Stimulated activated CD4-positive, alpha-beta T cell treated with anti-CD3 and anti-CD28 coated beads, Interleukin-2, amount 100 ng/mL, for 48 hours (primary cell): ENCODE measurements at places on chromosomes 7 and 10.
A peak's percentile ranks its signal among the peaks of the same experiment; 100 is the strongest.

- no peak for DNase-seq
These were observed 106.5 kb upstream of the BMPER start for GRCh38 chr7:33798686-33799325.

GRCh38 chr7:4931943-4932342 is 27.0 kb downstream of the MMD2 start:
- no peak for DNase-seq

- no peak for DNase-seq
These were observed 12.6 kb downstream of the TBATA start for GRCh38 chr10:70772627-70773026.

DNA sequence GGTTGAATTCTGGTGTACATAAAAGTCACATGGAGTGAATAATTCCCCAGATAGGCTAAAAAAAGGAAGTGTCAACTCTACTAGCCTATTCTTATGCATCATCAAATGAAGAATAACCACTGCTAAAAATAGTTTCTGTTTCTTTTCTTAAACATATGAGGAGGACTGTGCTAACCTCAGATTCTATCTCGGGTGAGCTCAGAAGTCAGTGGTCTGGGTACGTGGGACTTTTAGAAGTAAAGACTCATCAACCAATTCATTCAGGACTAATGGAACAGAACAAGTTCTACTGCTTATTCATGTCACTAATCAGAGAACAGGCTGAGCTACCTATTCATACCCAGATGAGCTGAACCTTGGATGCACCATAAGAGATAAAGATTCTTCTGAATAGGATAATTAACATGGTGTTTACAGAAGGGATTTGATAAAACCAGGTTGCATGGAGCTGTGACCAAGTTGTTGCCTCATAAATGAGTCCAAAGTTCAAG is 9.5 kb upstream of the ASAH2 start:
- DNase-seq: peak; percentile 5

GRCh38 chr7:67267914-67268313 is 271.3 kb downstream of the TYW1 start:
- DNase-seq: no peak

DNA sequence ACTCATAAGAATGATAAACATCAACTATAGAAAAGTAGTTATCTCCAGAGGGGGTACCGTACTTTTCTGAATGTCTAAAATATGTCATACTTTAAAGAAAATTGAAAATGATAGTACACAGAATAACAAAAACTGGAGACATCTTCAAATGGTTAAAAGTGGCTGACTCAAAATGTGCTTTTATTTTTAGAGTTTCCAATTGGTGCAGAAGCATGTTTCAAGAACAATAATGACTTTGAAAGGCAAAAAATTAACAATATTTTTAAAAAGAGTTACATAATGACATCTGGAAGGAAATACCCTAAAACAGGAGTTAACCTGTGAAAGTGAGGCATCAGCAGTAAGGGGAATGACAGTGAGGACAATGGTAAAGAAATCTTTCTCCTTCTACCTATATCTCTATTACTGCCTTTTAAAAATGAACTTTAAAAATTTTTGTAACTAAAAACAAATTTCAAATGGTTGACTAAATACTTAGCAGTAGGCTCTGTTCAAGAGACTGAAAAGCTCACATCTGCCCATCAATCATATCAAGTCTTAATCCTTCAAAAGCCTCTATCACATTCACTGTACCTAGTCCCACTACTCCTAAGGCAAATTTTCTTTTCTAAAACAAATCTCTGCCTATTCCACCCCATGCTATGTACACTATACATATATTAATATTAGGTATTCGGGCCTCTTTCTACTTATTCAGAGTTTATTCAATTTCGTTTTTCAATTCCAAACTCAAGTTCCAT is 3.0 kb downstream of the ASZ1 start:
- DNase-seq: no peak

DNA sequence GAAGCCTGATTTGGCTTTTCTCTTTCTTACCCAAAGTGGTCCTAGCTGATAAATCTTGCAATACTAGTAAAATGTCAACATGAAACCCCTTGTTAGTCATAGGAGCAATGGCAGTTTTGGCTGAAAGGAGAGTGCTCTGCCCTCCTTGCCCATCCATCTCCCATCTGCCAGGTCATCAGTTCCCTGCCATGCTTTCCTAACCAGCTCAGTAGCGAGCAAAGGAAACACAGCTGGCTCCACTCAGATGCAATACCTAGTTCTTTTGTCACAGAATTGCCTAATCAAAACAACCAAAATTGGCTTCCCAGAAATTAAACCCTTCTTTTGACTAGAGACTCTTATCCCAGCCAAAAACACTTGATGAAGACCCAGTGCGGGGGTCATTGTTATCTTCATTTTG is 733.0 kb downstream of the CCSER2 start:
- no peak for DNase-seq

GRCh38 chr10:17669185-17669872 is 25.4 kb downstream of the STAM start:
- DNase-seq: no peak

GRCh38 chr10:1657479-1657878 is 79.8 kb downstream of the ADARB2 start:
- DNase-seq: no peak

GRCh38 chr10:3873728-3874461 is 88.9 kb upstream of the KLF6 start:
- DNase-seq: no peak

GRCh38 chr10:123569436-123570035 is 96.6 kb upstream of the GPR26 start:
- DNase-seq: no peak
